ENCODE measurements at places on chromosomes 1 and 21. TPM values are rescaled to one million over a fixed set of nuclear protein-coding genes. Genes with fewer than 3 reads are reported as not detected.

DNA sequence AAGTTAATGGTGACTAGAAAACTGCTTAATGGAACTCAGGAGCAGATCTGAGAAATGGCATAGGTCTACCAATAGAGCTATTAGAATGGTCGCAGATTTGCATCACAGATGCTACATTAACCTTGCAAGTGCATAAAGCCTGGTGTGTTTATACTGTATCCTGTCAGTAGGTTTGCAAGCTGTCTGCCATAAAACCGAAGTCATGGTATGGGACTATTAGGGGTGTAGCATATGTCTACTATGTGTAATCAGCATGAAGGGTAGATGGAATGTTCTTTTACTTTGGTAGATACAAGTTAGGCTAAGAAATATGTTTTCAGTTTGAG is 574.2 kb upstream of the ADGRL2 start:
- DNase-seq = no peak

- no peak for DNase-seq
Measured at GRCh38 chr21:42469272-42469671, 26.8 kb downstream of the RSPH1 start.

TMEM51 gene
- 2.0 TPM for polyA plus RNA-seq

- DNase-seq = no peak
Measured at GRCh38 chr1:231420959-231421545, 1.0 kb downstream of the EGLN1 start.

GRCh38 chr1:98296681-98297080 is 364.8 kb upstream of the SNX7 start:
- DNase-seq = no peak

C8B gene
- polyA plus RNA-seq = not detected

- DNase-seq = no peak
Measured at GRCh38 chr1:228341450-228341813, 65.2 kb downstream of the TRIM11 start.

FAAH gene
- 1.8 TPM for polyA plus RNA-seq

DNA sequence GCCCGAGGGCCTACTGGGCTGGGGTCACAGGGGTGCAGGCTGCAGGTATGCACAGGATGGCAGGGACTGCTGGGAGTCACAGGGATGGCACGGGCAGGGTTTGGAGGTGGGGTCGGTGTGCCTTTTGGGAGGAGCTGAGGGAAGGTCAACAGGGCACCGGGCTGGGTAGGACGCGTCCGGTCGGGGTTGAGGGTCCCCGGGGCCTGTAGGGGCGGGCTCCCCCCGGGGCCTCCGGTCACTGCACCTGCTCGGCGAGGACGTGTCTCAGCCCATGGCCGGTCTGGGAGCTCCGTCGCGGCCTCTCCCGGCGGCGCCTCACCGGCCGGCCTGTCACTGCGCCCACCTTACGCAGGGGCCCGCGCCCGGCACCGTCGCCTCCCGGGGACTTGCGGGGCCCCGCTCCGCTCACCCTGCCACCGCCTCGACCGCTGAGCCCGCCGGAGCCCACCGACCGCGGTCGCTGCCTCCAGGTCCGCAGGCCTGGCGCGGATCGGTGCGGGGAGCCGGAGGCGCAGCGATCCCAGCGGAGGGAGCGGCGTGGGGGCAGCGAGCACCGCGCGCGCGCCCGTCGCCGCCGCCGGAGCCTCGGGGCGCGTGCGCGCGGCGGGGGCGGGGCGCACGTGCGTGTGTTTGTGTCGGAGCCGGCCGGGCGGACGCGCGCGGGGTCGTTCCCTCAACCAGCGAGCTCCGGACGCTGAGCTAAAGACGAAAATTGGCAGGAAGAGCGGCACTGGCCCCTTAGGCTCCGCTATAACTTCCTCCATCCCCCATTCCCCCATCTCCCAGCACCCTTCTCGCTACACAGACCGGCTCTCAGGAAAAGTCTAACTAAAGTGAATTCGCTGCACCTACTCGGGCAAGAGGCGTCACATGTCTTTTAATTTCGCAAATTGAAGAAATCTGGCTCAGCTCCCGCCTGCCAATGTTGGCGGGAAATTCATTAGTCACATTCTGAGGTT is at the start of gene AMIGO1:
Gene AMIGO1 (minus strand): TSS at position 552 of the 959 bp plus-strand sequence. CDS start 815 bp downstream, outside the sequence.
- DNase-seq = no peak

DNA sequence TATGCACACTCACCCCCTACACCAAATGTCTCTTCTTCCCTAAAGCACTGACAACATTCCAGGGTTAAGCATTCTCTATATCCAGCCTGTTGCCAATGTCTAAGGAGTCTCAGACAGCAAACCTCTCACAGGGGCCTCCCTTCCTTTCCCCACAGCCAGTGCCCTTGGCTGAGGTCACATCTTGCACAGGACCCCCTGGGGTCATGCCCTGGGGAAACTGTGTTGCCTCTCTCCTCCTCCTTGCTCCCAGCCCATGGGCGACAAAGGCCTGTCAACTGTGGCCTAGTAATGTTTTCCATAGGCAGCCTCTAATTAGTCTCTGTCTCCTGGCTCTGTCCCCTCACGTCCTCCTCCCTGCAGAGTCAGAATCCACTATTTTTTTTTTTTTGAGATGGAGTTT is 54.6 kb downstream of the NENF start:
- DNase-seq = no peak

- DNase-seq = no peak
Measured at GRCh38 chr1:234531151-234531635, 52.2 kb upstream of the TARBP1 start.

- DNase-seq = no peak
Measured at GRCh38 chr1:203702130-203702577, 62.8 kb upstream of the LAX1 start.

DNA sequence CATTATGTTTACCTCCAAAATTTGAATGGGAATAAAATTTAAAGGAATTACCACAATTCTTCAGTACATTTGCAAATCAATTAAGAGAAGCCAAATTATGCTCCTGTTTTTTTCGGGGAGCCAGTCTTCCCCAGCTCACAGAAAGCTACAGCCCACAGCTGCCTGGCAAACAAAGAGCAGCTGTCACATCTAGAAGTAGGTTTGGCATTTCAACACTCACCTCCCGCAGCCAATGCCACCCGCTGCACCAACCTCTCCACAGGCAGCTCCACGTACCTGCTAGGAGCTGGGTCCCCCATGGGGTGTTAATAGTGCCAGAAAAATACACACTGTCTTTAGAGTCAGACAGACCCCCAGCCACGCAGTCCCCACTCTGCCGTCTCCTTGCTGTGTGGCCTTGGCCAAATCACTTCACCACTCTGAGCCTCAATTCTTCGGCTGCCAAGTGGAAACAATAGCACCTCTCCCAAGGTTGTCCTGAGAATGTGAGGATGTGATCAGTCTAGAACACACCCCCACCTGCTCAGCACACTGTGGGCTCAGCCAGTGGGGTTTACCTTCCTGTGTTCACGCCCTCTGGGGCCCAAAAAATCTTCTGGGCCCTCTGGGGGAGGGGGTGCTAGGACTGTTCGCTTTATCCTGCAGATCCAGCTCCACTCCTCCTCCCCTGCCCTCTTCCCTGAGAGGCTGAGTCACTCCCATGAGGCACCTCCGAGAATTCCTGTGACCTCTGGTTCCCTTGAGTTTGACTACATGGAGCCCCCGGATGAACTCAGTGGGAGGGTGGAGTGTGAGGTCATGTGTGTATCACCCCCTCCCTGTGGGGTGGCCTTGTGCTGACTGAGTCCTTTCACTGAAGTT is 204.3 kb upstream of the GRIK3 start:
- no peak for DNase-seq

GRCh38 chr1:18396247-18396980 is 84.3 kb upstream of the KLHDC7A start:
- no peak for DNase-seq

- DNase-seq = no peak
Measured at GRCh38 chr1:59494145-59494833, 197.4 kb downstream of the FGGY start.

GRCh38 chr1:230868736-230869385 is 540 bp upstream of the C1orf198 start:
- no peak for DNase-seq

OR2T33 gene
- polyA plus RNA-seq = not detected

GRCh38 chr1:28865997-28866650 is 48.2 kb upstream of the EPB41 start:
- DNase-seq = no peak

DNA sequence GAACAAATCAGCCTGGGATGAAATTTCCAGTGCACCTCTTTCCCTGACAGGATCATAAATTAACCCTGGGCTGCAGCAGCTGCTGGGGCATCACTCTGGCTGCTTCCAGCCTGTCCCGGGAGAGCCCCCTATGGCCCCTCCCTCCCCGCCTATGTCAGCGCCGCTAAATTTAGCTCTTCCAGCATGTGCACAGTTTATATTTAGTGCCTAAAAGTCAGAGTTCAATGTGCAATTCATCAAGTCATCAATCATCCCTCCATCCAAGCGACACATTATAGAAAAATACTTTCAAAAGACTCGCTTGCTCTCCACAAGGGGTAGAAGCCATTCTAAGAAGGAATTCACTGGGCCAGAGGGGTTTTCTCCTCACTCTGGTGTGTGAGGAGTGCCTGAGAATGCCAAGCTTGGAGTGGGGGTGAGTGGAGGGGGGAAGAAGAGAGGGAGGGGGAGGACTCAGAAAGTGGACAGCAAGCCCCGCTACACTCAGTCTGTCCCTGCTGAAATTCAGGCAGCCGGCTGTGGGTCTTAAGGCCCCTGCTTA is 37.4 kb downstream of the XCL1 start:
- DNase-seq = no peak

CELA2B gene
- not detected for polyA plus RNA-seq

DNA sequence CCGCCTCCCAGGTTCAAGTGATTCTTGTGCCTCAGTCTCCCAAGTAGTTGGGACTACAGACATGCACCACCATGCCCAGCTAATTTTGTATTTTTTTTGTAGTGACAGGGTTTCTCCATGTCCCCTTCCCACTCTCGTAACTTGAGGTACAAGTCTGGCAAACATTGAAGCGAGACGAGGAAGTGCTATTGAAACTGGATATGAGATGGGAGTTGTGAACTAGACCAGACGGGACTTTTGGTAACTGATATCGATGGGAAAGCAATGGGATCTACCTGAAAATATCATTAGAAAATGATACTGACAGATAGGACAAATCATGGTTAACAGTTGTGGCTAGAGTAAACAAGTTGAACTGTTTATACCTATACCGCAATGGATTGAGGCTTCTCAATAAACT is 95.2 kb upstream of the TRABD2B start:
- no peak for DNase-seq

FASLG gene
- polyA plus RNA-seq = not detected

DNA sequence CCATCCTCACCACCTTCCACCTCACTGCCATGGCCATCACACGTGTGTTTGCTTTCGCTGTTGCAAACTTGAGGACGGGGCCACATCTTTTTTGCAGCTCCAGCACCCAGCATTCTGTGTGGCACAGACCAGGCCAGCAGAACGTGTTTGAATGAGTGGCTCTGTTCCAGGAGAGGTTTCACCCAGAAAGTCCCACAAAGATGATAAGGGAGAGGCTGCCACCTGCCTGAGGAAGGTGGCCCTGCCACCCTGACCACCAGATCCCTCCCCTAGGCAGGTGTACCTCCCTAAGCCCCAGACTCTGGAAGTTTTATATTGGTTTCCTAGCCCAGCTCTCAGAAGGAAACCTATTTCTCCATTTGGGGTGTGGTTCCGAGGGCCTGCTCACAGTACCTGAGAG is 252.1 kb downstream of the KAZN start:
- DNase-seq = no peak

DNA sequence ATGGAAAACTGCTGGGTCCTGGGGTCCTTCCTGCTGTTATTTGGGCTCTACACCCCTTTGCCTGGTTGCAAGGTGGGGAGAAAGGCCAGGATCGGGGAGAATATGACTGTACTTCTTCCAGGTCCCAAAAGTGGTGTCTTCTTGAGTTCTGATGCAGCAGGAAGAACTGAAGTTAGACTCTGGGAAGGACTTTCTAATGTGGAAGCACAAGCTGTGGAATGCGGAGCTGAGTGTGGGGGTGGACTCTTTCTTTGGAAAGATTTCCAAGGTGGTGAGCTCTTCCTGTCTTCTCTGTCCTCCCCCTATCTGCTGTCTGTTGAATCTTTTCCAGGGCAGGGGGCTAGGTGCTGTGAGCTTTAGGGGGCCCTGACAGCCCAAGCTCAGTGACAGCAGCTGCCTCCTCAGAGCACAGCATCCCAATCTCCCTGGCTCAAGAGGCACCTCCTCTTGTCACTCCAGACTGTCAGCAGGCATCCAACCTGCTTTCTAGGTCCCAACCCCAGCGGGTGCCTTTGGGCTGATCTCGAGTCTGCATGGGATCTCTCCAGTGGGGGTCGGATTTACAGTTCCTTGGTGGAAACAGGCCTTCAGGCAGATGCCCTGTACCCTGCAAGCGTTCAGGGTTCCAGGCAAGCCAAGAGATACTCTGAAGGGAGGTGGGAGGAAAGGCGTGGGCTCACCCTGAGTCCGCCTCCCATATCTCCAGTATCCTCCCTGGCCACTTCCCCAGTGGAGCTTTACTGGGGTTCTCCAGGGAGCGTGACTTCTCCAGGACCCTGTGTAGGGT is 23.2 kb downstream of the ADORA1 start:
- no peak for DNase-seq

GRCh38 chr1:147781056-147781471 is 20.7 kb upstream of the GJA5 start:
- DNase-seq = no peak

TNFRSF18 gene
- not detected for polyA plus RNA-seq

Data from BJ (cell line).